Brain pericyte (primary cell): ENCODE measurements at places on chromosomes 16 and 17.
A peak's percentile ranks its signal among the peaks of the same experiment; 100 is the strongest.

DNA sequence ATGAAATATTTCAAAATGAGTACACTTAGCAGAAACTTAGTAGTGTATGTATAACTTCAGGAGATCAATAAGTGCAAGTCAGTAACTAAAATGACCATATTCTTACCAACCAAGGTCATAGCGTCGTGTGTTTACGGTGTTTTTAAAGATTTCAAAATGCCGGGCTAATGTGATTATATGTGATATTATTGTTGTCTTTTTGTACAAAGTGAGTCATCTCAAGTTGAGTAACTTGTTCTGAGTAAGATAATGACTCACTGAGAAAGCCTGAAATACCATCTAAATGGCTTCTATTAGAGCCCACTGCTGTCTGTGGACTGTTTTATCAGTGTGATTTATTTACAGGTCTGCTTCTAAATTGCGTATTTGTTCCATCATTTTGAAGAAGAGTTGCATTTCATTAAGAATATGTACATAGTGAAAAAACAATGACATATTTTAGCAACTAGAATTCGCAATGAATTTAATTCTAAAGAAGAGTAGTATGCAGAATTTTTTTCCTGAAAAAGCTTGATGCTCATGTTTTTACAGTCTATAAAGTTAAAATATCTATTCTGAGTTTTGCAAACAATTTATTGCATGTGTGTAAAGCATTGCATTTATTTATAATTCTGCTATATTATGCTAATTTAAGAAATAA, 12.7 kb downstream of the KRT12 start:
- DNase-seq = peak; percentile 29

GRCh38 chr17:32520104-32520701, 33.4 kb downstream of the CDK5R1 start:
- DNase-seq = no peak

- DNase-seq = no peak
These were observed 595 bp downstream of the BICDL2 start for GRCh38 chr16:3035972-3036725.

DNA sequence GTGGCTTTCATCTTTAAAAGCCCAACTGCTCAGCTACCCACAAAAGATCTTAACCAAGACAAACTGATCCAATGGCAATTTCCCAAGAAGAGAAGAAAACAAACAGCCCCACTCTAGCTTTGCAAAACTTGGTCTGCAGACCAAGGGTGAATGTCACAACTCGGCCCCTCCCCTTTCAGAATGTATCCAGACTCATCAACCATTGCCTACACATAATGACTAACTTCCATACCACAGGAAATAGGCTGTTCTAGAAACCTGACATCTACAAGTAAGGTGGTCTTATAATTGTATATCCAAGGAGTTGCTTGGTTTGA, 16.0 kb downstream of the DCUN1D3 start:
- no peak for DNase-seq

DNA sequence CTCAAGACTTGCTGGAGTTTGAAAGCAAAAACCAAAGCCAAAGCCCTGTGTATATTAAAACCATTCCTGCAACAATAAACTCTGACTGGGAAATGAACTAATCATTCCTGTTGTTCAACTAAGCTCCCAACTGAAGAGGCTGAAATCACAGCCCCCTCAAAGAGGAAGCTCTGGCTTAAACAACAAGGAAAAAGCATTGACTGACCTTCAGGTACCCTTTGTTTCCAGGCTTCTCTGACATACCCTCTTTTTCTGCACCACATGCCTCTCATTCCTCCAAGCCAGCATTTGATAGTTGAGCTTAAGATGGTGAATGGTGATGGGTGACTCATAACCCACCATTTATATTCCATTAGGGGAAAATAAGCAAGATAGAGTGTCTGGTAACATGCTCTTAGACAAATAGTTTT, 470.9 kb upstream of the SOX9 start:
- no peak for DNase-seq

DNA sequence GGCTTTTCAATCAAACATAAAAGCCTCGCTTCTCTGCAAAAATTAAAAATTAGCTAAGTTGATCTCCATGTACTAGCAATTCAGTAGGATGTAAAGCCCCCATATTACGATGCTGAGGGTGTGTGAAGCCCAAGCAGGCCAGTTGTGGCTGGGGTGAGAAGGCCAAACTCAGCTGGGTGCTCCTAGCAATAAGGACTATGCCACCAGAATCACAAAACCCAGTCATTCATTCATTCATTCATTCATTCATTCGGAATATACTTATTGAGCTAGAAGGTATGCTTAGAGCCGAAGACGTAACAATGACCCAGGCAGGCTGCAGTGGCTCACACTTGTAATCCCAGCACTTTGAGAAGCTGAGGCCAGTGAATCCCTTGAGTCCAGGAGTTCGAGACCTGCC, 3.9 kb upstream of the CRYBA1 start:
- DNase-seq = no peak

GRCh38 chr17:39236981-39237441, 11.3 kb upstream of the STAC2 start:
- no peak for DNase-seq

- no peak for DNase-seq
These were observed 22.7 kb downstream of the USP22 start for GRCh38 chr17:21019976-21020586.

GRCh38 chr17:58369214-58370031, 17.4 kb upstream of the SUPT4H1 start:
- DNase-seq = no peak

- DNase-seq = no peak
These were observed 82.2 kb upstream of the BRD7 start for GRCh38 chr16:50450957-50451356.

GRCh38 chr17:31116167-31116566, 21.4 kb downstream of the NF1 start:
- DNase-seq = no peak

DNA sequence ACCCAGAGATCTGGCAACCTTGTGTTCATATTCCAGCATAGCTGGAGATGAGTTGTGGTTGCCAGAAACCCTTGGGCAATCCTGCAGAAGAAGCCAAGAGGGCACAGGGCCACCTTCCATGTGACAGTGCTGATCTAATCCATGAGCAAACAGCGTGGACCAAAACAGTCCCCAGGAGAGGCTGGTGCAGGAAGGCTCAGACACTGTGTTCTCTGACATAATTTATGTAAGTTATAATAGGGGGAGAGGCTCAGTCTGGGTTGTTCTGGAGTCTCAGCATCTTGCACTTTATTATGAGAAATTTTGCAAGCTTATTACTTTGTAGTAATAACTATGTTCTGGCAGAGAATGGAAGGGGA, 273.9 kb downstream of the HAPSTR1 start:
- no peak for DNase-seq

- no peak for DNase-seq
These were observed 562.8 kb upstream of the ZFHX3 start for GRCh38 chr16:73610605-73611156.

DNA sequence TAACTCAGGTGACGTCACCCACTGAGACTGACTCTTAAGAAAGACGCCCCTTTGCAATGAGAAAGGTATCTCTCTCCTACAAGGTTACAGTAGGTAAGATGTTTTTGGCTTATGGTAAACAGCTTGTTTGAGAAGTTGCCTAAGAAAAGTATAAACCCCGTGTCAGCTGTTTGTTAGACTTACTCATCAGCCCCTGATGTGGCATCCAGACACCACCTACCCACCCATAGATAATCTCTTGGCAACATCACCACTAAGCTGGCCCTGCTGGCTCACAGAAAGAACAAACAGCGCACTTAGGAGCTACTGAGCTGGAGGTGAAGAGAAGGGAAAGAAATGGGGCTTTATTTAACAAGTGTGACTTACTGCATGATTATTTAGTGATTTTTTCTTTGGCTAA, 121.0 kb downstream of the PARN start:
- DNase-seq = no peak

DNA sequence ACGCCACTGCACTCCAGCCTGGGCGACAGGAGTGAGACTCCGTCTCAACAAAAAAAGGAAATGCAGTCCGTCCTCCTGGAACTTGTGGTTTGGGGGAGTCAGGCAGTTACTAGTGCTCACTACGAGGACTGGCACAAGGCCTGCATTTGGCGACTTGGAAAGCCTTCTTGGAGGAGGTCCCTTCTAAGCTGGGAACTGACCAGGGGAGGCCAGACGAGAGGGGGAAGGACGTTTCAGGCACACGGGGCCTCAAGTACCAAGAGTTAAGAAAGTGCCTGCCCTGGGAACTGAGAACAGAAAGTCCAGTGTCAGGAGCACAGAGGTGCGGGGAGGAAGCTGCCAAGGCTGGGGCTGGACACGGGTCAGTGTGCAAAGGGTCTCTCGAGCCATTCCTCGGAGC, 89.9 kb downstream of the ABR start:
- no peak for DNase-seq

- DNase-seq = no peak
These were observed 17.0 kb downstream of the PRCD start for GRCh38 chr17:76556765-76557367.

- DNase-seq = no peak
These were observed 3.3 kb downstream of the CDK5R1 start for GRCh38 chr17:32490101-32490482.

- no peak for DNase-seq
These were observed 15.1 kb downstream of the CCL4 start for GRCh38 chr17:36118477-36119353.

GRCh38 chr17:67496286-67496685, 119.2 kb downstream of the PITPNC1 start:
- no peak for DNase-seq

GRCh38 chr16:13921328-13921727, 1.4 kb downstream of the ERCC4 start:
- no peak for DNase-seq

GRCh38 chr16:89020068-89020924, 43.3 kb upstream of the CBFA2T3 start:
- DNase-seq = no peak

- DNase-seq = no peak
These were observed 48.7 kb upstream of the WSB1 start for GRCh38 chr17:27245230-27245696.

GRCh38 chr17:45336390-45337182, 19.8 kb upstream of the MAP3K14 start:
- DNase-seq = no peak

GRCh38 chr16:35664091-35664693, 2204.8 kb downstream of the TP53TG3F start:
- DNase-seq = no peak

- DNase-seq = no peak
These were observed 4.2 kb downstream of the SHISA6 start for GRCh38 chr17:11245187-11245586.

DNA sequence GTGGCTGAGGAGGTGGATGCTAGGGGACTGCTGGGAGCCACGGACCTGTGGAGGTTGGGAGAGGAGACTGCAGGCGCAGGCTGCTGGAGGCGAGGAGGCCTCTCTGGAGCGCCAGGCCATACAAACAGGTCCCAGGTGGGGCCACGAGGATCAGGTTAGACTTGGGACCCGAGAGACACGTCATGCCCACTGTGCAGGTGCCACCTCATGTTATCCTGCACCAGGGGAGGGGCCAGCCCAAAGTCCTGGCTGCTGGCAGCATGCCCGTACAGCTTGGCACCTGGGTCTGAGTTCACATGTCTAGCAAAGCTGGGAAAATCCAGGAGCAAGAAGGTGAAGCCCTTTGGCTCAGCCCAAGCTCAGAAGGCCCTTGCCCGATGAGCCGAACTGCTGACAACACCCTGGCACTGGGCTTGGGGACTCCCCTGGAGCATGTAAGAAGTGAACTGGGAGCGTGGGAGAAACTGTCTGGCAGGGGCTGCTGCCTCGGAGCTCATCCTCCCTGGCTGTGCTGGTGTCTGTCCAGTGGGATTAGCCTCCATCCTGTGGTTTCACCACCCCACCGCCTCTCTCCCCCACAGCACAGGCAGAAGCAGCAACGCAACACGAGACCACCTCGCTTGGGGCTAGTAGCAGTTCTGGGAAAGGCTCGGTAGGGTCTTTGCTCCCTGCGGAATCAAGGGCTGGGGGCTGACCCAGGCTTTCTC, 5.3 kb downstream of the ARHGDIA start:
- DNase-seq = no peak

- no peak for DNase-seq
These were observed 43.9 kb downstream of the CLEC16A start for GRCh38 chr16:10988164-10988803.

- no peak for DNase-seq
These were observed 5.2 kb downstream of the ARSG start for GRCh38 chr17:68296217-68297191.

GRCh38 chr16:14194721-14195120, 123.6 kb downstream of the MRTFB start:
- no peak for DNase-seq

- DNase-seq = no peak
These were observed 287.3 kb upstream of the FOXF1 start for GRCh38 chr16:86222965-86223551.

- DNase-seq = no peak
These were observed 257.5 kb downstream of the HAPSTR1 start for GRCh38 chr16:9348912-9349311.

GRCh38 chr16:48628359-48628985, 18.5 kb upstream of the N4BP1 start:
- no peak for DNase-seq

DNA sequence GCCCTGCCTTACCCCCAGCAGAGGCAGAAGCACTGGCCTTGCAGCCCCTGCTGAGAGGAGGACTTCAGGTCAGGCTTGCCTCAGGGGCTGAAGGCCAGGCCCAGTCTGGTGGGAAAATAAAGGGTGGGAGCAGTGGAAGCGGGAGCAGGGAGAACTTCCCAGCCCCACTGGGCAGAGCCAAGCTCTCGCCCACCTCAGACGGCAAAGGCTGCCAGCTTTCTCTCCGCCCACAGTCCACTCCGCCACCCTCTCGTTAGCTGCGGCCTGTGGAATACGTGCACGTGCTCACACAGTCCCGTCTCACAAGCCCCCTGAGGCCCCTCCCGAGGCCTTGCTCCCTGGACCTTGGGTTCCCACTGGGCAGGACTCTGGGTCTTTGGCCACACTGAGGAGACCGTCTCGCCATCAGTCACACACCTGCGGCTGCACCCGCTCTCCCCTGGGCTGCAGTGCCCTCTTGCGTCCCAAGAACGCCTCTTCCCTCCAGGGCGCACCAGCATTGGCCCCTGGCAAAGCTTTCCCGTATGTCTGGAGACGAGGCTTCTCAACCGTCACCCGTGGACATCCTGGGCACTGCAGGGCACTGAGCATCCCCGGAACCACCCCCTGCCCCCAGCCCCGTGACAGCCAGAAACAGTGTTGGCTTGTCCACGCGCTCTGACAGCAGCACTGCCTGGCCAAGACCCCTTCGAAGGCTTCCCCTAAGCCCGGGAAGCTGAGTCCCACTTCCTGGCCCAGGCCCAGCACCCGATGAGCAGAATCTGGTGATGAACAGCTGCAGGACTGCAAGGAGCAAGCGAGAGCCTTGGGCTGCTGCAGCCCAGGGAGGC, 8.3 kb downstream of the MRPL28 start:
- DNase-seq = no peak

GRCh38 chr17:40025991-40026815, 11.0 kb downstream of the CSF3 start:
- no peak for DNase-seq
